Muscle of arm (tissue), 14 donors: ENCODE measurements at places on chromosomes 6 and 20.

DNA sequence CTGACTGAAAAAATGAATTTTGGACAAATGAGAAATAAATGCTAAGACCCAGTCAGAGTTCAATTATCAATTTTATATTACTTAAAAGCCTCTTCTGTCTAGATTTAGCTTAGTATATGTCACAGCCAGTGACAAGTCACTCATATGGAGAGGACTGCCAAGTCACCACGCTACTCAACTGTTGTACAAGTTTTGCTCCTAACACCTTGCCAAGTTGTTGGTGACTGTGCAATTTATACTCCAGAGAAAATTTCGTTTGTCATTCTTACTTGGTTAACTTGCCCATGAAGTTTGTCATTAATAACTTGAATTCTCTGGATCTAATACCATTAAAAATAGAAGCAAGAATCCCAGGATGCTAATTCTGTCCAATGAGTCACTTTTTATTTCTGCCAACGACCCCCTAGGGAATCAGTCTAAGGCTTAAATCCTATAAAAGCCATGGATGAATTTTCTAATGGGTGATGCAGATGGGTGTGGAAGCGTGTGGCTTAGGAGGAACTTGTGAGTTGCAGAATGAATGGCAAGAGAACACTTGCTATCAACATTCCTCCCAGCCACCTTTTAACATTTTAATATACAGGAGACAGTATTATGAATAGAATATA lies 30.4 kb upstream of the FBXO30 start:
- DNase-seq: no peak

GRCh38 chr20:49785149-49785851 lies 27.3 kb upstream of the SLC9A8 start:
- DNase-seq: no peak

GRCh38 chr6:106674541-106675229 lies 45.3 kb downstream of the QRSL1 start:
- no peak for DNase-seq

- DNase-seq: no peak
These were observed 18.8 kb downstream of the ZFAND3 start for GRCh38 chr6:37838219-37838921.

GRCh38 chr6:69816026-69816425 lies 19.2 kb upstream of the LMBRD1 start:
- DNase-seq: no peak

DNA sequence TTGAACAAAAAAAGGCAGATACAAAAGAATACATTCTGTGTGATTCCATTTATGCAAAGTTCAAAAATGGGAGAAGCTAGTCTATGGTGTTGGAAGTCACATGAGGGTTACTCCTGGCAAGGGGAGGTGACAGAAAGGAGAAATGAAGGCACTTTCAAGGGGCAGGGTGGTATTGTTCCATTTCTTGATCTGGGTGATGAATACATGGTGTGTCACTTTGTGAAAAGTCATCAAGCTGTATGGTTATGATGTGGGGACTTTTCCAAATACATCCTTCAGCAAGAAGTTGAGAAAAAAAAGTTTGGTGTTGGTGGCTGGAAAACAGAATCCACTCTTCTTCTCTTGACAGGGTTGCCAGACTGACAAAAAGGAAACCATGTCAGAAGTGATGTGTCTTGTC lies 60.6 kb upstream of the MDGA1 start:
- DNase-seq: no peak

- no peak for DNase-seq
These were observed 33.4 kb upstream of the PRND start for GRCh38 chr20:4688305-4688704.

DNA sequence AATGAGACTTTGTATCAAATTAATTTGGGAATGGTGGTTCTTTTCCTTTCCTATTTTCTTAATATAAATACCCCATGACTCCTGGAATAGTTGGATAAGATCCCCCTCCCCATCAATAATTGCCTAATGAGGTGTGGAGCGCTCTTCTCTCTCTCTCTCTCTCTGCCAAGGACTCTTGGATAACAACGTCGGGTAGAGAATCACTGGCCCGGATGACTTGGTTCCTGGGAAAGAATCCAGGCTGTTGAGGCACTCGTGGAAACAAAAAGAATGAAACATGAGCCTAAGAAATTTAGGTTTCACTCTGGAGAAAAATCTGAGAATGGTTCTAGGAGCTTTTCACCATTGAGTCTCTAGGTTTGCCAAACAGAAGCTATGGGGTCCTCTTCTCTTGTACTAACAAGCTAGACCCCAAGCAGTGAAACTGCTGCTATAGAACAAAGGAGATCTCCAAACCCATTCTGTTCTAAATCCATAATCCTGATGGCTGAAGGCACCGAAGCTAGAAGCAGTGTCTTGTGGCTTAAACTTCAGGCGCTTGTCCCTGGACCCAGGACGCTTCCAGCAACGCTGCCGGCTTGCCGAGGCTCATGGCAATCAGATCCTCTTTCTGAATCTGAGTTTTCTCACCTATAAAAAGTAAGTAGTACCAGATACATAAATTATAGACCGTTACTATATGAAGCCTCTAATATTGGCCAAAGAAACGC lies 241.6 kb upstream of the BTBD3 start:
- peak; percentile 37 for DNase-seq

DNA sequence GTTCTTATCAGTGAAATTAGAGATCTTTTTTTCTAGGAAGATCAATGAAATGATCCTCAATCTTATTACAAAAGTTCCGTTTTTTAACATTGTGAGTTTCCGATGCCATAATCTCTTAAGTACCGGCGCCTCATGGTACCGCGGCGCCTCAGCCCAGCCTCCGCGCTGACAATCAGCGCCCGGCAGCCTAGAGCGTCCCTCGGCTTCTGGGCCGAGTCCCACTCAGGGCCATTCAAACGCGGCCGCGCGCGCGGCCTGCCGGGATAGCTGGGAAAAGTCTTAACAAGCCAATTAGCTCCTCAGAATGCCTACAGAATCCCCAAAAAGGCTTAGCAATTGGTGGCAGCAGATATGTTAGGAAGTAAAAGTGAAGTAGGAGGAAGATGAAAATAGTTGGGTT lies 204.8 kb downstream of the ADGB start:
- no peak for DNase-seq

GRCh38 chr6:31870385-31870921 lies 7.8 kb upstream of the NEU1 start:
- DNase-seq: no peak

DNA sequence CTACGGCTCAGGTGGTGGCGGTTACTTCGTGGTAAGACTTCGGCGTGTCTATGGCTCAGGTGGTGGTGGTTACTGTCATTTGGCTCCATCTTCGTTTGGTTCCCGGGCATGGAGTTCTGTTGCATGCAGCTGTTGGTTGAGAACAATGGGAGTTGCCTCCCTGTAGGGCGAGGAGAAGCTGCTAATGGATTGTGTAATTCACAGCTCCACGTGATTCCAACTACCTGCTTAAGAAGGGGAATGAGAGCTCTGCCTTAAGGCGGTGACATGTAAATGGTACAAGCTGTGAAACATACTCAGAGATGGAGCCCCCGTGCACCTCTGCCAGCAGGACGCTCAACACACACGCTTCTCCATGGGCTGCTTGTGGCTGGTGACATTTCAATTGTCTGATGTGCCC lies 12.4 kb upstream of the DACT2 start:
- DNase-seq: no peak

DNA sequence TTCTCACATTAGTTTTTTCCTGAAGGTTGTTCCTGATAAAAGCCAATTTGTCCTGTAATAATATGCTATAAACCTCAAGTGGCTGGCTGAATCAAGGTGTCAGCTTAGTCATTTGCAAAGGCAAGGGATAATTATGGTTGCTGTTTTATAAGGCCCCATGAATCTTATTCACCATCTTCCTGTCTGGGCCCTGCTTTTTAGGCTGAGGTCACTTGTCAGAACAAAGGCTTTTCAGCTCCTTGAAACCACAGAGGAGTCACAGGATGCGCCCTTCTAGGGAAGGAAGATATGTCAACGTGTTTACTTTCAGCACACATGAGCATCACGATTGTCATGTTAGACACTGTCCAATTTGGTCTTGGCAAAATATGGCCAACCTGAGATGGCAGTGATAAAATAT lies 64.8 kb upstream of the NAA20 start:
- DNase-seq: no peak

GRCh38 chr6:117592983-117593759 lies 9.1 kb downstream of the GOPC start:
- no peak for DNase-seq

DNA sequence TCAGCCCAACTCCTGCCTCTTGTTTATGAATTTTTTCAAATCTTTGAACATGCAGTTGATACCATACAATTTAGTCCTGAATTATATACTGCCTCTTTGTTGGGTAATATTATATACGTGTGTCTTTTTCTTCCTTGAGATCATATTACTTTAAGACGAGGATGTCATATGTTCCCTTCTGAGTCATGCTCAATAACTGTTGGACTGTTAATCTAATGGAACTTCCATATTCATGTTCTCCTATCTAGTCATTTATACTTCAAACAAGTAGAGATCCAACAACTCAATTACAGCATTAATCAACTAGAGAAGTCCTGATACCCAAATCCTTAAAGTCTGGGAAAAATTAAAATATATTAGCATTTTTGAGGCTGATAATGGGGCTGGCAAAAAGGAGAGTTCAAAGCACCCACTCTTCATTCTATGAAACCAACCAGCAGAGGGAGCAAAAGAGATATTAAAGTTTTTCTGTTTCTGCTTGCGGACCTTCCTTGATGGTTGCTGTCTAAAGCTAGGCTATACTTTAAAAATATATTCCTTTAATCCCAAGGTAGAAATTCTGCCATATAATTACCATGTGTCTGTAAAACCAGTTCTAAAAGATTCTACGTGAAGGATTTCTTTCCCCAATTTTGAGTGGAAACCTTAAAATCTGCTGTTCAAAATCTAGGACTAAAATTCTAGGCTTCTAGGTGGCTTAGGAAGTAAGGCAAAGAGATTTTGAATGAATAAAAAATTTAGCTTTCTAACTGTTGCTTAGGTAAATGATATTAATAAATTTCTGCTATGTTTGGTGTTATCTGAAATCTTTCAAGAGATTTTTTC lies 498.9 kb downstream of the BCKDHB start:
- DNase-seq: peak; percentile 31

- no peak for DNase-seq
These were observed 18.7 kb downstream of the POFUT1 start for GRCh38 chr20:32226391-32226790.

DNA sequence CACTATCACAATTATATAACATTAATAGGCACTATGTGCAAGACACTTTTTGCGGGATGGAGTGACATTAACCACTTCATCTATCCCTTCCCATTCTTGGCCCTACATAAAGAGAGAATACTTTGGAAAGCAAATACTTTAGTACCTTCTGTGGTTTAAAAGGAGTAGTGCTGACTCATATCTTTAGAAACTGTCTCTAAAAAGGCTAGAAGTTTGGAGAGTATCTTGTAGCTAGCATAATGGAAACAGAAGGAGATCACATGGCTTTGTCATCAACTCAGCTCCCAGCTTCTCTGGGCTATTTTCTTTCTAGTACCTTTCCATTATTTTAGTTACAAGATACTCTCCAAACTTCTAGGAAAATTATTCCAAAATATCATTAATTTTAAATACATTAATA lies 157.5 kb downstream of the ADGRG6 start:
- DNase-seq: no peak

DNA sequence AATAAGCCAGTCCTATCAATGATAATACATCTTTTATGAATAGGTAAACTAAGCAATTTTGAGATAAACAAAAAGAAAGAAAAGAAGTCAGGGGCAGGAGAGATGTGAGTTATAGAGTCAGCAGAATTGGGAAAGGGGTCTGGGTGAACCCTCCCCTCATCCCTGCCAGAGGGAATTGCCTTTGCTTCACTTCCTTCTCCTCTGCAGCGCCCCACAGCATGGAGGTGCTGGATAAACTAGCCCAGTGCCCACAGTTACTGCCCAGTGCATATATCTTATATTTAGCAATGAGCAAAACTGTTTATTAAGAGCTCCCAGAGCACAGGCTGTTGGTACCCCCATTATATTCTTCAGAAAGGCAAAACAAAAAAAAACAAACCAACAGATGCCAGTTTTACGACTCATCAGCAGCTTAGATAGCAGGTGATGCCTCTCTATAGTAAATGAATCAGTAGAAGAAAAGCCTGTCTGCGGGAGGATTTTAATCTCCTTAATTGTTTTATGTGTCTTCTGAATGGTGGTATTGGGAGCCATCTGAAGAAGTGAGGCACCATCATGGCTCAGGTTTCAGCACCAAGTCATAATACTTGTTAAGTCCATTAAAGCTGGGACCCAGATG lies 419.2 kb downstream of the EPM2A start:
- DNase-seq: no peak

GRCh38 chr6:93083337-93084230 lies 335.8 kb downstream of the EPHA7 start:
- DNase-seq: peak; percentile 39

DNA sequence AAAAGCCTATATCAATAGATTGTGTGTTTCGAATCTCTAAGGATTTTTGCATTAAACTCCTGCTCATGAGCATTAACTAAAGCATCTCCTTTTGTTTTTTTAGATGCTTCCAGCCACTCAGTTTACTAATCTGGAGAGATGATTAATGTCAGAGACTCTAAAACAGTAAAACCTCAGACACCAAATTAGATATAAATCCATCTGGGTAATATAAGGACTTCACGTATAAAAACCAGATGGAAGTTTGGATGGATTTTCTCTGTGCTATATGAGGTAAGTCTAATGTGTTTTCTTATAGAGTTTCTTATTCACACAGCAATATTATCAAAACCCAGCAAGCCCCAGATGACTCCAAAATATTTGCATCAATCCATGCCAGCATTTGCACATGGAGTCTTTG lies 137.2 kb downstream of the SYNE1 start:
- DNase-seq: no peak

DNA sequence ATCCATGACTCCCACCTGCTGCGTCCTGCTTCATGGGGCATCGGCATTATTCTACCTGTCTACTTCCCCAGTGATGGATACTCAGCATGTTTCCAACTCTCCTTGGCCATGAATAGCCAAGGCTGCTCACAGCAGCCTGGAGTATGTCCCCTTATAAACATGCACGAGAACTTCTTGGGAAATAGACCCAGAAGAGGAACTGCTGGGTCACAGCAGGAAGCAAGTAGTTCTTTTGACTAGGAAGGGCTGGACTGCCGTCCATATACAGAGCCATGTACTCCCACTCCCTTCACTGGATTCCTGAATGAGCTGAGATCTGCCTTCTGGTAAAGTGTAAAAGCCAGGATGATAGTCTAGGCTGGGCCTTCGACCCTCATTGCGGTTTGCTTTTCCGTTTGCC lies 106.3 kb upstream of the KCNK16 start:
- no peak for DNase-seq

DNA sequence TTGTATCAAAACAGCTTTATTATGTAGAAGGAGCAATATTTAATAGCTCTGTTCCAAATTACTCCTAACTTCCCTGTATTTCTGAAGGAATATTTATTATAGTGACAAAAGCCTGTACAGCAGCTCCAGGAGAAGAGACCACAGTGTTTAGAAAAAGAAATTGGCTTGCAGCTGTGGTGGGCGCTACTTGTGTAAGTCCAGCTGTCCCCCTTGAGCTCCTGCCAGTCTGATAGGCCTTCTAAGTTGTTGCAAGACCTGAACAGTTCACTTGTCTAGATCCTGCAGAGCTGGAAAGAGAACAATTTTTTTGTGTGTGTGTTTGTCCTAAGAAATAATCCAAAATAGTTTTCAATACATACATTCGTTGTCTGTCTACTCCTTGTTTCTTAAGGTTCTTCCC lies 86.6 kb downstream of the JARID2 start:
- DNase-seq: no peak

GRCh38 chr6:35043381-35044130 lies 97.6 kb downstream of the TCP11 start:
- no peak for DNase-seq

- DNase-seq: no peak
These were observed 220.3 kb upstream of the LAMP5 start for GRCh38 chr20:9294041-9294440.
